ENCODE measurements at places on chromosomes 6 and 20. TPM values are rescaled to one million over a fixed set of nuclear protein-coding genes. Genes with fewer than 3 reads are reported as not detected.

DNA sequence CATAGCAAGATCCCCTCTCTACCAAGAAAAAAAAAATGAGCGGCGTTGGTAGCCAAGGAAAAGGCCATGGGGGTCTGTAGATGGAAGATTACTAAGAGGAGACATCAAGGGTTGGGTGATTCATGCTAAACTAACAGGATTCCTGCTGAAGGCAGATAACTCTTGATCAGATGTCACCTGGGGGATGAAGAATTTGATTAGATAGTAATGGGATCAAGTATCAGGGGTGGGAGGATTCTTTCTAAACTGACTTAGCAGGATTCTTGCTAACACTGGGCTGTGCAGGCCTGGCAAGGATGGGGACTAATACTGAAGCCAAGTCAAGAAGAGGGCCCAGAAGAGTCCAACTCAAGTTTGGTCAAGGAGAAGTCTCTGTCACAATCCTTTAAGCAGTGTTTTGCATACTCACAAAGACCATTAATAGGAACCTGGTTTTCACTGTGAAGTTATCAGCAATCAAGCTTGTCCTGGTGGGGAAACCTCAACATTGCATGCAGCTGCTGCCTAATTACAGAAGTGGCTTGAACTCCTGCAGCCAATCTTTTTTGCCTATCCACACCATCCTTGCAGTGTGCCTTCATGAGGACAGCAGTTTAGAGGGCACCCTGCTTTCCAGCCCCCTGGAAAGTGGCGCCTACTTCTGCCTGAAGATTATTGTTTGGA lies 61.3 kb downstream of the ANKRD6 start:
- H3K4me1 ChIP-seq: peaks cover 11% of the 10 kb centered on the region
- peaks cover 2% of the 10 kb centered on the region for H3K27me3 ChIP-seq
- no peak for DNase-seq
- no peak overlapping the region for H3K27ac ChIP-seq
- no peak overlapping the region for H3K4me3 ChIP-seq

DNA sequence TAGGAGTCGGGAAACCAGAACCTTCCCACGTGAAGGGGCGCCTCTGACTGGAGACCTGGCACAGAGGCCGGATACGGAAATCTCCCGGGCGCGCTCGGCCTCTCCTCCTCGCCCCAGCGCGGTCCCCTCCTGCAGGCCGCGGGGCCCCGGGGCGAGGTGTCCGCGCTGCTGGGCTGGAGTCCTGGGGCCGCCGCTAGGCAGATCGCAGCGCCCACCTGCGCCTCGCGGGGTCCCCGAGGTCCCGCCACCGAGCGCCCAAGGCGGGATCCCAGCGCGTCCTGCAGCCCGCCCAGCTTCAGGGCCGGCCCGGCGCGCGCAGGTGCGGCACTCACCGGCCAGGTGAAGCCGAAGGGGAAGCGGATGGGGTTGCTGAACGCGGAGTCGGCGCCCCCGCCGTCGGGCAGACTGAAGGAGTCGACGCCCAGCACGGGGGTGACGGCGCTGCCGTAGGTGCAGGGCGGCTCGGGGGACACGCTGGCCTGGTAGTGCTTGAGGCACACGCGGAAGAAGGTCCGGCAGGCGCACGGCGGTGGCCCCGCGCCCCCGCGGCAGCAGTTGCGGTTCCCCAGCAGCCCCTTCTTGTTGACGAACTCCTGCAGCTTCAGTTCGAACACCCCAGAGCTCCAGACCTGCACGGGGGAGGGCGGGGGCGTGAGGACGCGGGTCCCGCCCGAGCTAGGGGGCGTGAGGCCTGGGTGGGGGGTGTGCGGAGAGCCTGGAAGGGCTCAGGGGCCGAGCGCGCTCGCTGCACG lies 1.5 kb downstream of the DLL1 start:
- DNase-seq: no peak
- peaks cover 29% of the 10 kb centered on the region for H3K27me3 ChIP-seq
- H3K27ac ChIP-seq: no peak overlapping the region
- H3K4me1 ChIP-seq: peaks cover 52% of the 10 kb centered on the region

DNA sequence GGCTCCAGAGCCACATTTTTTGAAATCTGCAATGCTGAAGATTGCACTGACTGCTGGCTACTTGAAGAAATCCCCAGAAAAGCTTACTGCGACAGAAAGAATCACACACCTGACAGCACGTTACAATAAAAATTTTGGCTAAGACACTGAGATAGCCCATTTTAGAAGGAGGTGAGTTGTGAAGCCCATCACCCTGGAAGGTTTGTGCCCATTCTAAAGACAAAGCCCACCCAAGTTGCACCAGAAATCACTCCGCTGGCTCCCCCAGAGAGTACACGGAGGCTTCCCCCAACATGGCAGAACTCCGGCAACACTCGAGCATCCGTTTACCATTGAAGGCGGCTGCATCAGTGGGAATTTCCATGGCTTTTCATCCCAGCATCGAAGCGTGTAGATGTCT lies 29.4 kb downstream of the LPA start:
- no peak for DNase-seq
- H3K27ac ChIP-seq: no peak overlapping the region
- no peaks in the 10 kb centered on the region for H3K27me3 ChIP-seq
- no peaks in the 10 kb centered on the region for H3K36me3 ChIP-seq

RBM24 gene
- total RNA-seq: 4.9 TPM

GLP1R gene
- not detected for total RNA-seq
